ENCODE measurements at places on chromosomes 2 and 18. TPM values are rescaled to one million over a fixed set of nuclear protein-coding genes. Genes with fewer than 3 reads are reported as not detected.

DNA sequence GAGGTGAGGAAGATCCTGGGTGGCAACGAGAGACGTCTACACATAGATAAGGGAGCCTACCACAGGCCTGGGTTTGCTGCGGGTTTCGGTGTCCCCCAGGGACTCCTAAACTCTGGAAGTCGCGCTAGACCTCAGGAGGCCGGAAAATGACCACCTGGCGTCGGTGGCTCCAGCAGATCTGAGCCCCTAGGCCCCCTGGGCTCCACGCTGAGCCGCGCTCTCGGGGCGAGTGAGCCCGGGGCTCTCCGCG is 987 bp upstream of the DLX1 start:
- no peak for DNase-seq

- DNase-seq: no peak
These were observed 65.5 kb downstream of the CABLES1 start for GRCh38 chr18:23200756-23201155.

- no peak for DNase-seq
These were observed 410.3 kb downstream of the PID1 start for GRCh38 chr2:228860601-228861285.

DNA sequence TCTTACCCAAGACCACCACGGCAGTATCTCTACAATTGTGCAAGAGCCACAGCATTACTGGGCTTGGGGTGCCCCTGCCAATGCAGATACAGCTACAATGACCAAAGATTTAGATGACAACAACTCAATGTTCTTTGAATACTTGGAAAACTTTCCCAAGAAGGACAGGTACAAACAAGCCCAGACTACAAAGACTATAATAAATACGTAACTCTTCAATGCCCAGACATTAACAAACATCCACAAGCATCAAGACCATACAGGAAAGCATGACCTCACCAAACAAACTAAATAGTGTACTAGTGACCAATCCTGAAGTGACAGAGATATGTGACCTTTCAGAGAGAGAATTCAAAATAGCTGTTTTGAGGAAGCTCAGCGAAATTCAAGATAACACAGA is 62.8 kb downstream of the ICA1L start:
- DNase-seq: no peak

- peak; percentile 58 for DNase-seq
These were observed 153.4 kb downstream of the GPD2 start for GRCh38 chr2:156589381-156590079.

Gene HAAO
- total RNA-seq: not detected

DNA sequence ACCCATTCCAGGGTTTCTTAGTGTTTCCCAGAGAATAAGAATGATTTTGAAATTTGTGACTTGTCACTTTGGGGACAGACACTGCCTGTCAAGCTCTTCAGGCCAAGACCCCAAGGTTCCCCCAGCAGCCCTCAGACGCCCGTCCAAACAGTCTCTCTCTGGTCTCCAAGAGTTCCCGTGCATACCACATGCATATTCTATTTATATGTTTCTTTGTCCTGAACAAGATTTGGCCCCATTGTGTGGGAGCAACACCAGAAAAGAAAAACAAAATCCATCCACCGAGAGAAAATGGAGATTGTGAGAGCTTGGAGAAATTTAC is 52.2 kb upstream of the CTAGE1 start:
- no peak for DNase-seq

GRCh38 chr2:54915101-54915500 is 135.2 kb downstream of the RTN4 start:
- no peak for DNase-seq

DNA sequence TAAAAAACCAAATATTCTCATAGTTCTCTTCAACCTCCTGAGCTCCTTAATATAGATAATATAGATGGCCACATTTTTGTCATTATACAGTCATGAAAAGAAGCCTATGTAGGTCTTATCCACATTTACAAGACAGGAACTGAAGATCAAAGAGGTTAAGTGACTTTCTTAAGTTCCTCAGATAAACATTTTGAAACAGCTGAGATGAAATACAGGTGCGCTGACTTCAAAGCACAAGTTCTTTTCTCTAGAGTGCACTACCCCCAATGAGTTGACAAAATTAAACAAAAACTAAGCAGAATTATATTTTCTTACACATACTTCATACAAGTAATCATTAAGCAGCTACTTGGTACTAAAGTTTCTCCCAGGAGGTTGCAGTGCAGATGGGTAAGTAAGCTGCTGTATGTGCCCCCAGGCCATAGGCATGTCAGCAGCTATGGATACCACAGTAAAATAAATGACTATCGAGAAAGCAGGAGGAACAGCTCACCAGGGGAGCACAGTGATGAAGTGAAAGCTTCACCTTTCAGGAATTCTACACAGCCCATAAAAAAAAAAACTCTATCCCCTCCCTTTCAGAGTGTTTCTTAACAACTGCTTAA is 199.8 kb downstream of the DPP10 start:
- no peak for DNase-seq

DNA sequence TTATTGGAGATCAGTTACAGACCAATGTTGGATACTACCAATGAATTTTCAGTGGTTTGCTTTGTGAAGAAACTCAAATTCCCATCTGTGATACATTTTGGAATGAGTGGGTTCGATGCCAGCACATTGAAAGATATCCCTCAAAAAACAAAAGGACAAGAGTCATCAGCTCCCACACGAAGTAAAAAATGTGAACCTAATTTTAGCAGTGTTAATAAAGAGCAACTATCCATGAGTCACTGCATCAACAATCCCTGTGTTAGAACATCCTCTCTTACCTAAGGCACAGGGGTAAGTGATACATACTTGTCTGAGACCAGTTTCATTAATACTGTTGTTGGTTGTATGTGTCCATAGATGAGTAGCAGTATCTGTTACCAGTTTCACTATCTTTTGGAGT is 551.8 kb upstream of the SOX11 start:
- DNase-seq: no peak

Gene CRACDL
- 0.11 TPM for total RNA-seq

GRCh38 chr2:227450311-227450841 is 21.6 kb upstream of the AGFG1 start:
- DNase-seq: no peak

GRCh38 chr2:240129731-240130392 is 6.2 kb downstream of the COPS9 start:
- no peak for DNase-seq

- DNase-seq: no peak
These were observed 7.3 kb downstream of the MAP4K3 start for GRCh38 chr2:39429746-39430145.

DNA sequence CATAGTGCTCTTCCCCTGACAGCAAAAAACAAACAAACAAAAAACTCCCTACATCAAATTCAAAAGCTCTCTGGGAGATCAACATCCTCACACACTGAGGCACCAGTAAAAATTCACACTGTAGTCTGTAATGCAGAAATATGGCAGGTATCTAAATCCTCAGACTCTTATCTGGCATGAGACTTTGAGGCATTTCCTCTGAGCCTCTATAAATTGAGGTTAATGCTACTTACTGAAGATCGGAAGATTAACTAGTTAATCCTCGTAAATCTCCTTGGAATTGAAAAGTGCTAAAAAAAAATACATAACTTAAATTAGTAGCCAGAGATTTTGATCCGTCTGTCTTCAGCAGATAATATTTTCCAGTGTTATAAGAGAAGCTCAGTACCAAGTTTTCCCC is 65.0 kb downstream of the AP1S3 start:
- no peak for DNase-seq

Gene LRRC30
- total RNA-seq: not detected

Data from myocyte (in vitro differentiated cells).